H54 (cell line): ENCODE measurements at places on chromosomes 7 and 10.

GRCh38 chr7:45190406-45191165, 33.0 kb downstream of the RAMP3 start:
- no peak for DNase-seq

GRCh38 chr10:48791267-48791928, 106.7 kb downstream of the WDFY4 start:
- DNase-seq, result no peak

DNA sequence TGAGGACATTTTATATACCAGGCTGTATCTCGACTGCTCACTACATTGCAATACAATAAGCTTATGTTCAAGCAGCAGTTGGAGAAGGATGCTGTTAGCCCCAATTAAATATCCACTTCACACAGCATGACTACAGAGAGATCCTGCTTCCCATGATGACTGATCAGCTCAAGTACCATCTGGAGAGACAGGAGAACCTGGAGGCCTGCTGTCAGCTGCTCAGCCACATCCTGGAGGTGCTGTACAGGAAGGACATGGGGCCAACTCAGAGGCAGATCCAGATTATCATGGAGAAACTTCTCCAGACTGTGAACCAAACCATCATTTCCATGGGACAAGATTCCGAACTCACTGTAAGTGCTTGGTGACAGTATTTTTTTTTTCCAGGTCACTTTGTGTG, 22.5 kb downstream of the RNF133 start:
- DNase-seq, result no peak

GRCh38 chr7:157735826-157736225, 399.0 kb downstream of the DNAJB6 start:
- DNase-seq, result no peak

DNA sequence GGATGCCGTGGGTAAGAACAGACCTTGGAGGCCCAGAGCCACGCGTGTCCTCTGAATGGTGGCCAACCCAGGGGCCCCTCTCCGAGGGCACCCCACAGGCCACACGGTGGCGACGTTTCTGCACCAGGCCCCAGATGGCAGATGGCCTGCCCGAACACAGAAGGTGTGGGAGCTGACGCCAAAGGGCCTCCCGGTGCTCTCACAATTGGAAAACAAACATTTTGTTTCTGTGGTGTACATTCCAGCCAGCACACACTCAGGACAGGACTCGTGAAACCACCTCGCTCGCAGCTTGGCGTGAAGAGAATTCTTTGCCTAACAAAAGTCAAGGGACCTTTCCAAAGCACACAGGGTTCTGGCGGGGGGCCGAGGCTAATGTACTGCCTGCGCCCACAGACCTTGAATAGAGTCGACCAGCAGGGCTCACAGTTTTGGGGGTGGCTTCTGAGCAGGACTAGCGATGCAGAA, 112.1 kb downstream of the FAM53B start:
- no peak for DNase-seq

GRCh38 chr7:30890226-30890625, 21.4 kb upstream of the AQP1 start:
- DNase-seq, result no peak

- DNase-seq, result no peak
Observed at GRCh38 chr10:108597031-108597430, 1326.3 kb downstream of the XPNPEP1 start.

GRCh38 chr7:73308074-73308664, 457 bp downstream of the NSUN5 start:
- no peak for DNase-seq

- DNase-seq, result no peak
Observed at GRCh38 chr7:21128062-21128817, 299.6 kb upstream of the SP4 start.

- no peak for DNase-seq
Observed at GRCh38 chr10:73837072-73837471, 25.7 kb upstream of the NDST2 start.

GRCh38 chr10:133309720-133310398, 1.1 kb downstream of the ZNF511 start:
- DNase-seq, result no peak
